ENCODE measurements at places on chromosomes 2 and 18.

DNA sequence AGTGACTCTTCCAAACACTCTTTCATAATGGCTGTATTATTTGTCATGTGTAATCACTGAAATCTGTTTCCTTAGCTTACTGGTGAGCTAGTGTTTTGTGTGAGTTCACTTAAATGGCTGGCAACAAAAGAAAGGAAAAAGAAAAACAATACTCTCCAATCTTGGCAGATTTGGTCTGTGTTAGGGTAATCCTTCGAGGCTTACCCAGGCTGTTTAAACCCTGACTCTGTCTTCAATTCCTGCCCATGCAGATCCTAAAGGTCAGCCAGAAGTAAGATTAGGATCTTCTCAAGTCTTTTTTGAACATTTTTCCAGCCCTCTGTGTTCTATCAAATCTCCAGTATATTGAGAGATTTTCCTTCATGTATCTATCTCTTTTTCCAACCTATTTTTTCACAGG is 85.3 kb downstream of the CCDC178 start:
- DNase-seq, result no peak

DNA sequence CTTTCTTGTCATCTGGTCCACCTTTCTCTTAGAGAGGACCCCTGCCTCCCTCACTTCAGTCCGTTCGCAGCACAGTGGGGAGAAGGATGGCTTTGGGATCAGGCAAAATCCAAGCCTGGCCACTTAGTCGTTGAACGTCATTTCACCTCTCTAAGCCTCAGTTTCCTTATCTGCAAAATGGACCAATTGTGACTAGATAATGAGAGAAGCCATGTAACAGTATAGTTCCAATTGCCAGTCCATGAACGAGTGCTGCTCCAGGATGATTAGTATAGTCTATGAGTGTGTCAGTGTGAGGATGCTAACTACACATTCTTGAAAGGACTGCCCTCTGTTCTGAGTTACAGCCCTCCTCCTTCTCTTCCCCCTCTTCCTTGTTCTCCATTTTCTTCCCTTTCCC is 1.1 kb downstream of the INHA start:
- no peak for DNase-seq

DNA sequence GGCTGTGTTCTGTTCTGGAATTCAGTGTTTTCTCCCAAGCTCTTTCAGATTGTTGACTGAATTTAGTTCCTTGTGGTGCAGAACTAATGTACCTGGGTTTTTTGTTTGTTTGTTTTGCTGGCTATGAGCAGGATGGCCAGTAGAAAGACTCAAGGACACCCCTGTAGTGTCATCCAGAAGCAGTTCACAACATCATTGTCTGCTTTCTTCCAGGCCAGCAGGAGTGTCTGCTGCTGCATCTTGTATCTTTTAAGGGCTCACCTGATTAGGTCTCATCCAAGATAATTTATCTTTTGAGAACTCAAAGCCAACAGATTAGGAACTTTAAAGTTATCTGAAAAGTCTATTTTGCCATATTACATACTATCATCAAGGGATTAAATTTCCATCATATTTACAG is 318.5 kb upstream of the MC4R start:
- DNase-seq, result no peak

DNA sequence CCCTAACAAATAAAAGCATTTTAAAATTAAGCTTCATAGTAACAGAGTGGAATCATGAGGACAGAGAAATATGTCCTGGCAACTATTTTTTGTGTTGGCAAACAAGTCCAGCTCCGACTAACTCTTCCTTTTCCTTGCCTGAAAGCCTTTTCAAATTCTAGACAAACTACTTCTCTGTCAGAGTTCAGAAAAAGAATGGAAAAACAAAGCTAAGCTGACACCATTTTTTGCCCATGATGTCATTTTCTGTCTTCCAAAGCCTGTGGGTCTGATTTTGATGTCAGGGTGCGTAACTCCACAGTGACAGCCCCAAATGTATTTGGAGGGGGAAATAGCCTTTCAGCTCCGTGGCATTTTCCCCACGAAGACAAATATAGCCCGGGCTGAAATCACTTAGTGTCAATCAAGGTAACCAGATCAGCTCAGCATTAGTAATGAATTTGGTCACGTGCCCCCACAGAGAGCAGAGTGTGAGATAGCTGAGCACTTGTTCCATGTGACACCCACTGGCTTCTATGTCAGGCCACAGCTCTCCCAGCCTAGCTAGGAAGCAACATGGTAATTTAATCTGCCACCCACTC is 233.0 kb upstream of the SIX2 start:
- peak; percentile 85 for DNase-seq

DNA sequence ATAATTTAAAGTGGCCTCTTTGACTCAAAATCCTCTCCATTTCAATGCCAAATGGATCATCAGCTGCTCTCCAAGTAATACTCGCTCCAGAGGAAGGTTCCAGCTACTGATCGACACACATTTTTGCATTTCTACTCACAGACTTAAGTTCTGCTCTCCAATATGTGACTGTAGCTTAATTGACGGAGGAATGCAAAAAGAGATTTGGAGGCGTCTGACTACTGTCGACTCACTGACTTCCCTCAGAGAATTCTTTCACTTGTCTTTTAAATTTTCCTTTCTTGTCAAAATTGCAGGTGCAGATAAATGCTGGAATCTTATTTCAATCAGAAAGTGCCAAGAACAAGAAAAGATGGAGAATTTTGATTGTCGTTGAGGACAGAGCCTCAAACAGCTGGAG is 84.1 kb upstream of the PAPOLG start:
- DNase-seq, result peak; percentile 55

DNA sequence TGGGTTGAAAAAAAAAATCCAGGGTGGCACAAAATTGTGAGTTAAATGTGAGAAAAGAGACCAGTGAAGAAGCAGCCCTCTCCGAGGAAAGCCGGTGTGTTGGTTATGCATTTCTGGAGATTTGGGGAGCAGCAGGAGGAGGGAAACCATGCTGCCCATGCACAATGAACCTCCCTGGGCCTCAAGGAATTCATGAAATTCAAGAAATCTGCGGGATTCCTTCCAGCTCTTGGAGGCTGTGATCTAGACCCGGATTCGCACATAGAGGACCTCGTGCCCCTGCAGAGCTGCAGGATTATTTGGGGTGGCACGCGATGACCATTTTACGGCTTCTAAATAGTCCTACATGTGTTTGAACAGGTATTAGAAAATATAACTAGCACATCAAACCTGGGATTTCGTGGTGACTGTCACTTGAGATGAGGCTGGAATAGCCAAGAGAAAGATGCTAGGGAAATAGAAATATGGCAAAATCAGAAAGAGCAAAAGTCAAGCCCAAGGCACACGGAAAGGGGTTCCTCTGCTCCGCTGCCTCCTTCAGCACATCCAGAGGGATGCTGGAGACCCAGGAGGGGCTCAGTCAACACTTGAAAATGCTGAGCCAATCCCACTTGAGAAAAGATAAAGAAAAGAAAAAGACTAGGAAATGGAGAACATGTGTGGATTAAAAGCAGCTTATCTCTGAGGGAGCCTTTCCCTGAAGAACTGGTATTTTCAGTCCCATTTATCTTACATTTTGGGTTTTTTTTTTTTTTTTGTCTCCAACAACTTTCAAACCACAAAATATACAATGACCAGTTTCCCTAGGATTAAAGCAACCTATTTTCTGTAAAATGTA is 22.0 kb downstream of the KCTD1 start:
- DNase-seq, result no peak

DNA sequence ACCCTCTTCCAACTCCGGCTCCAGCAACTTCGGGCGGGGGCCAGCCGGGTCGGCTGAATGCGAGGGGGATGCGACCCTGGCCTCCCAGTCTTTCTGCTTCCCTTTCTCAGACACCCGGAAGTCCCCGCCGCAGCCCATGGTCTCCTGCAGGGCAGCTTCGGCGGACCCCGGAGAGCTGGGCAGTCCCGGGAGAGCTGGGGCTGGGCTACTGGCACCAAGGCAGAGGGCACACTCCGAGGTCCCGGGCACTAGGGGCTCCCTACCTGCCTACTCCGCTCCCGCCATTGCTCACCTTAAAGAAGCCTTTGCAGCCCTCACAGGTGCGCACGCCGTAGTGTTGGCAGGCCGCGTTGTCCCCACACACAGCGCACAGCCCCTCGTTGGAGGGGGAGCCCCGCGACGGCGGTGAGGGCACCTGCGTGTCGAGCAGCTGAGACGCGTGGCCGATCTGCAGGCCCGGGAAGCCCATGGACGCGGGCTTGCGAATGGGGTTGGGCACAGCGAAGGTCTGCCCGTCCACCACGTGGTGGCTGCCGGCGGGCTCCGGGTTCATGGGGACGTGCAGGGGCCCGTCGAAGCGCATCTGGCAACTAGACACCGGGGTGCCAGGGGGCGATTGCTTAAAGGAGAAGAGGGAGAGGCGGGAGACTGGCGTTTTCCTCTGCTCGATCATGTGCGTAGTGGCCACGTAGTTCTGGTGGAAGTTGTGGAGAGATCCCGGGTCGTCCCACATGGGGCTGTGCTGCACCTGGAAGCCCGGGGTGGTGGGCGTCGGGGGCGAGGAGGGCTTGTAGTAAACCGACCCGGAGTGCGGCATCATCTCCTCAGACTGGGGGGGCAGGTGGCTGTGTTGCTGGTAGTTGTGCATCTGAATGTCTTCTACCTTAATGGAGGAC is 3.2 kb downstream of the NR4A2 start:
- no peak for DNase-seq

GRCh38 chr2:126981476-126981875 is 82.8 kb downstream of the TEX51 start:
- DNase-seq, result no peak

DNA sequence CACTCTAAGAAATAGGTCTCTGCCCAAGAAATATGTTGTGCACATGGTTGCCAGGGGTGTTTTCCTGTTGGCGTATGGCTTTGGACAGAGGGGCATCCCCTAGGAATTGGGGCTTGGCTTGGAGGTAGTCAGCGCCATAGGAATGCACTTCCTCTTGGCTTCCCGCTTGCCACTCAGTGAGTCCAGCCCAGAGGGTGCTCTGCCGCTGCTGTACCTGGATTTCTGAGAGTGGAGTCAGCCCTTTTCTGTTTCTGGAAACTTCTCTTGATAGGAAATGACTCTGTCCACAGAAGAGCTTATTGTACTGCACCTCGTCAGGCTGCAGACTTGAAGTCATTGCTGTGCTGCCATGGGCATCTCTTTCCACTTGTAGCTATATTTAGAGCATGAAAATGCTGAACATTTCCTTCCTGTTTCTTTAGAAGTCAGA is 116.7 kb upstream of the MGAT5 start:
- peak; percentile 82 for DNase-seq

GRCh38 chr2:203583701-203584100 is 48.6 kb upstream of the RAPH1 start:
- DNase-seq, result peak; percentile 42

GRCh38 chr2:240509667-240510512 is 47.9 kb downstream of the ANKMY1 start:
- no peak for DNase-seq

DNA sequence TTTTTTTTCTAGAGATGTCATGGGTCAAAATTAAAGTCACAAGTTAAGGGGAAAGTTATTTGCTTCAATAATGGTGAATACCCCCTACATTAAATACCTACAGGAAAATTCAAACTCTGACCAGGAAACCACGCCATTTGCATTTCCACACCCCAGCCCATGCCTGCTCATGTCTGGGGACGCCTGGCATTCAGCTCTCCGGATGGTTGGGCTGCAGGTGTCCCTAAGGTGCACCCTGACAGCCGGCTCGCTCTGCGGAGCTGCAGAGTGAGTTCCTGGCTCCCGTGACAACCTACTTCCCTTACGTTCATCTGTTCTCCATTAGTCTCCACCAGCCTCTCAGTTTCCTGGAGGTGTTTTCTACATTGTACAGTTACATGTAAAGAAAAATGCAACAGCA is 122.7 kb upstream of the RIOK3 start:
- no peak for DNase-seq

- DNase-seq, result no peak
These were observed 104.4 kb downstream of the PTH2R start for GRCh38 chr2:208511016-208511415.

DNA sequence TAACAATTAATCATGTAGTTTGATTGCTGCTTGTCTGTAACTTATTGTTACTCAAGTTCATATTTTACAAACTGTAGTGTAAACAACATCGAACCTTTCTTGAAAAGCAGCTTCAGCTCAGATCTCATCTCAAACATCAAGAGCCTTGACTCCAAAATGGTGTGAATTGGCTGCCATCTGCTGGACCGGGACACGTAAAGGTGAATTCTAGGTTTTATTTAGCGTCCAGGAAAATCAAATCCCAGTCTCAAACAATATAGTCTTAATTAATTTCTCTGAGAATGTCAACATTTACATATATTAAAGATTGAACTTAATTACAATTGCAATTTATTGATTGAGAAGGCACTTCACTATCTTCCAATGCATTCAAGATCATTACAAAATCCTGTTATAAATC is 453.0 kb downstream of the GALR1 start:
- peak; percentile 70 for DNase-seq
